Small intestine (tissue), 16 donors: ENCODE measurements at places on chromosomes 16 and 17. TPM values are rescaled to one million over a fixed set of nuclear protein-coding genes. Genes with fewer than 3 reads are reported as not detected.

The GNGT2 gene
- 3.5 TPM for polyA plus RNA-seq

DNA sequence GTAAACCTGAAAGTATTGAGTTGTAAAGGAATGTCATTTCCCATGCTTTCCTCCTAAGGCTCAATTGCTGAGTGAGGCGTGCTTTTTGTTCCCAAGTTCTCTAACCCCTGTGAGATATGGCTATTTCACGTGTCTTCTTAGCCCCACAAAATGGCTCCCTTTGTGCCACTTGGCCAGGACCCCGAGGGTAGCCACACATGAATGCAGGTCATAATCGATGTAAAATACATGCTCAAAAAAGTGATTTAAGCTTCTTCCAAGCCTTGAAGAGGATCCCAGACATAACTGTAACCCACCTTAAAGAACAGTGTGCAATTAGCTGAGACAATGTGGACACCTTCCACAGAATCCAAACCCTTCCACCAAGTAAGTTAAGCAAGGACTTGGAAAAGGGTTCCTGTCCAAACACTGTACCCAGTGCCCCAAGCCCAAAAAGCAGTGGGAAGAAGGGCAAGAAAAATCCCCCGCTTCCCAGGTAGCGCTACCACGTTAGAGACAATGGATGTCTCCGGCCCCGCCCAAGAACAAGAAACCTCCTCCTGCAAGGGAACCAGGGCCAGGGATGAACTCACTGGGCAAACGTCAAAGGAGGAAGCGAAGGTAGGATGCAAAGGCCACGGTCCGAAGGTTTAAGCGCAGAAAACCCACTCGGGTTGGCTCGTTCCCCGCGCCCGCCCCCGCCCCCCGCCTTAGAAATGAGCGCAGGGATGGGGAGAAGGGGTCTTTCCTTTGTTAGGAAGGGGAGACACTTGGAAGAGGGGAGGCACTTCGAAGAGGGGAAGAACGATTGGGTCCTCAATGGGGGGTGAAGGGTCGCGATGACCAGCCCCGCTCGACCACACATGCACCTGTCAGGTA is 1.2 kb downstream of the JPT1 start:
- peak; percentile 91 for DNase-seq

GRCh38 chr16:88479793-88480760 is 27.0 kb downstream of the ZFPM1 start:
- DNase-seq, result no peak

The EVI2A gene
- polyA plus RNA-seq, result 9.5 TPM

- no peak for DNase-seq
Observed at GRCh38 chr16:13110124-13110796, 208.9 kb downstream of the SHISA9 start.

- no peak for DNase-seq
Observed at GRCh38 chr17:9225305-9226101, 204.2 kb downstream of the NTN1 start.

The KRT40 gene
- polyA plus RNA-seq, result 0.45 TPM

The RUSF1 gene
- polyA plus RNA-seq, result 29.5 TPM

The SMIM36 gene
- not detected for polyA plus RNA-seq

- DNase-seq, result no peak
Observed at GRCh38 chr17:66474806-66475497, 172.5 kb downstream of the PRKCA start.

GRCh38 chr16:68486502-68487202 is 38.3 kb upstream of the SMPD3 start:
- peak; percentile 94 for DNase-seq

The NPIPB9 gene
- 3.6 TPM for polyA plus RNA-seq

- DNase-seq, result no peak
Observed at GRCh38 chr17:30568117-30568430, 90.9 kb downstream of the GOSR1 start.

DNA sequence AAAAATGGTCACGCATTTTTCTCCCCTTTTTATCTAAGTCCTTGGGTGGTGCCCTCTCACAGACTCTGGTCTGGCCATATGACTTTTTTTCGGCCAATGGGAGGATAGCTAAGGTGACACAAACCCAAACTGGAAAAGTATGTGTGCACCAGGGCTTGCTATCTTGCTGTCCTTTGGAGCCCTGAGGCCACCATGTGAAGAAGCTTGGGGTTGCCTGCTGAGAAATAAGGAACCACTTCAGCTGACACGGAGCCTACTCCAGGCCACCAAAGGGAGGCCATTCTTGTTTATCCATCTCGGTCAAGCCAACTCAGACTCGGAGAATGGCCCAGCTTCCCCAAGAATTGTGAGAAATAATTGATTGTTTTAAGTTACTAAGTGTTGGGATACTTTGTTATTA is 111.4 kb upstream of the ZFHX3 start:
- DNase-seq, result no peak

- DNase-seq, result no peak
Observed at GRCh38 chr16:12406926-12407690, 396.6 kb downstream of the CPPED1 start.
